ENCODE measurements at places on chromosomes 5 and 9. TPM values are rescaled to one million over a fixed set of nuclear protein-coding genes. Genes with fewer than 3 reads are reported as not detected.
A peak's percentile ranks its signal among the peaks of the same experiment; 100 is the strongest.

Gene CDX1
- polyA plus RNA-seq, result 0.45 TPM

Gene PCDHB4
- 1.9 TPM for polyA plus RNA-seq

- DNase-seq, result no peak
These were observed 26.4 kb downstream of the ARHGAP26 start for GRCh38 chr5:142796492-142797109.

- no peak for DNase-seq
These were observed 10.1 kb downstream of the IGFBPL1 start for GRCh38 chr9:38414040-38414723.

Gene SPATA31C1
- polyA plus RNA-seq, result 0.58 TPM

DNA sequence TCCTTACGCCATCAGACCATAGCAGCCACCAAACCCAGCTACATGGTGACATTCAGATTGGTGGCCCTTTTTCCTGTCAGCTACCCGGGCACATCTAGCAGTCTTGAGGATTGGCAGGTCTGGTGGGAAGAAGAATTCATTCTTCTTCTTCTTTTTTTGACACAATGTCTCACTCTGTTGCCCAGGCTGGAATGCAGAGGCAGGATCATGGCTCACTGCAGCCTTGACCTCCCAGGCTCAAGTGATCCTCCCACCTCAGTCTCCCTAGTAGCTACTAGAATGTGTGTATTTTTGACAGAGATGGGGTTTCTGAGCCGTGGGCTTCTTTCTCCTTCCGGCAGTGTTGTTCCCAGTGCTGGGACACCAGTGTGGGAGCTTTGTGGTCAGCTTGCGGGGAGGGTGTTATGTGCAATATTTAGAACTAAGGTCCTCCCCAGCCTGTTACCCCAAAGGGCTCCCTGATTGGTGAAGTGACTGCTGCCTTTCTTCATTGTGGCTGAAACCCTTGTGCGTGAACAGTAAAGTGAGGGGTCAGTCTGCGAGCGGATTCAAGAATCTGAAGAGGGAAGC is 3.4 kb downstream of the NTMT1 start:
- no peak for DNase-seq

GRCh38 chr5:137440795-137441194 is 58.3 kb downstream of the SPOCK1 start:
- no peak for DNase-seq

DNA sequence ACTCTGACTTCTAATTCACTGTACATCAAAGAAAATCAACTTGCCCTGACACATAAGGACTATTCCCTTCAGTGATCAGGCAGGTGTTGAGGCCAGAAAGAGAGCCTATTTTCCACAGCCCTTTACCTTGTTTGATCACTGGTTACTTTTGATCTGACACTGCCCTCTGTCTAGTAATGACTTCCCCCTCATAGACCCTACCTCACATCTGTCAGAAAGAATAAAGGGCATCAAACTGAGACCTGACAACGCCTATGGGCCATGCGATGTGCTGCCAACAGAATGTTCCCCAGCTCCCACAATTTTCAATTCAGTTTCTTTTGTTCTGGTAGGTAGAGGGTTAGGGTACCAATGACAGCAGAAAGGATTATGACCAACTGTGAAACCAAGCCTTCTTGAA is 47.7 kb downstream of the FBXL17 start:
- DNase-seq, result no peak

- DNase-seq, result no peak
These were observed 179.7 kb upstream of the DAB2 start for GRCh38 chr5:39604491-39604890.

Gene KIAA0825
- 5.2 TPM for polyA plus RNA-seq

- no peak for DNase-seq
These were observed 27.1 kb downstream of the NKD2 start for GRCh38 chr5:1035421-1036405.

Gene POLR1E
- 25.8 TPM for polyA plus RNA-seq

Gene CCDC187
- polyA plus RNA-seq, result 2.2 TPM

GRCh38 chr5:57676222-57677098 is 193.8 kb upstream of the ACTBL2 start:
- peak; percentile 51 for DNase-seq

Gene NEURL1B
- polyA plus RNA-seq, result 14.8 TPM

DNA sequence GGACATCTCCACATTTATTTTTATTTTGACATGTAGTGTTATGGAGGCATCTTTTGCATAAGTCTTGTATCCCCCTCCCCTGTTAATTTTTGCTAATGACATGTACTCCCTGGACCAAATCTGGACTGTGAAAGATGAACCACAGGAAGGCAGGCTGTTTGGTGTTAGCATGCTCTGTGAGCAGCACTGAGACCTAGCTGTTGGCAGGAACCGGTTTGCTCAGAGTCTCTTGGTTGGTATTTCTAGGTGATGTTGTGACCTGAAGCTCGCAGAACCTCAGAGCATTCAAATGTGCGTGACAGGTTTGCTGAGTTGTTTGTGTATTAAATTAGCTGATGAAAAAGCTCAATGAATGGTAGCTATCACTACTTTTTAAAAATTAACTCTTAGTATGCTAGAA is 53.6 kb upstream of the PHF2 start:
- DNase-seq, result no peak

DNA sequence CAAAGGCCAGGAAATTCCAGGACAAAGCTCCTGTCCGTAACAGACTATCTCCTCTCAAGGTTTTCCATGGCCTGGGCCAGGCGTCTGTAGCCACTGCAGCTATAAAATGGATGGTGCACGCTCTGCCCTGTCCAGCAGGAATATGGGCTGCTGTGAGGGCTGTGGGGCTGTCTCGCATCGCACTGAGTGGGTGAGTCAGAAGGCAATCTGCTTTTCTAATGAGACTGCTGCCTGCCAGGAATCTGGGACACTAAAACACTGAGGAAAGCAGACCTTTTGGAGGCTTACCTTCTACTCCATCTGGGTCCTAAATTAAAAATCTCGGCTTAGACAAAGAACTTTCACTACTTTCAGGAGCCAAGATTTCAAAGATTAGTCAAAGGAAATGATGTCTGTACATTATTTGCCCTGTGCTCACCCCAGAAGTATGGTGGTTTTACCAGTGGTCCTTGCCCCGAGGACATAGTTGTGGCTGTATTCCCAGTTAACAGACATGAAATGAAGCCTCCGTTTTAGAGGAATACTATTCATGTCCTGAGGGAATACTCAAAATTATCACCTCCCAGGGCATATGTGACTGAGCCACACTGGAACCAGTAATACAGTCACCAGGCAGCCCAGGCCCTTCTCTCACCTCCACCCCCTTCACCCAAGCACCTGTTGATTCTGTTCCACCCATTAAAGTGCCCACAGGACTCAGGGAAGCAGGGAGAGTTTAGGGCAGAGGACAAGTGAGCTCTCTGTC is 56.4 kb downstream of the PFDN1 start:
- no peak for DNase-seq

DNA sequence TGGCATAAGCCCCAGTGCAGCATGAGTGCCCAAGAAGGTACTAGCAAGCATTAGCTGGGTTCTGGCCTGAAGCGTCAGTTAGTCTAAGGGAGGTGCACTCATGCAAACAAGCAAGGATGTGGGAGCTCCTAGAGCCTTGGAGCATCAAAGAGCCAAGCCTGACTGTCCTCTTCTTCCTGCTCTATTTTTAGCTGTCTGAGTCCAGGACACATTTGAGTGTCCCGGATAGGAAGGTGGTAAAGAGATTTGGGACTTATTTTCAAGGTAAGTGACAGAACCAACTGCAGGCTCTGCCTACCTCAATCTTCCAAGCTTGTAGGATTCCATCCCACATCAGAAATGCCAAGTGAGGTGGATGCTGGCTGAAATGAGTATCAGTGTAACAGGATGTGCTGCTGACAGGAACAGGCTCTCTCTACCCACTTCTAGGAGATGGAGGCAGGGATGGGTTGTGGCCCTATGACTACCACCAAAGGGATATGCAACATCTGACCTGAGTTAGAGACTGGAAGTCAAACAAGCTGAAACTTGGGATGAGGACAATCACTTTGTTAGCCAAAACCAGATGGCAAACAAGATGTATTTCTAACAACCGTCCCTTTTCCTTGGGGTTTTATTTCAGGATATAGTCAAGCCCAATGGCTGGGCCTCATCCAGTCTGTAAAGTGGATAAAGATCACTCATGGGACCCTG is 15.1 kb downstream of the MACROH2A1 start:
- no peak for DNase-seq

Gene LURAP1L
- 18.8 TPM for polyA plus RNA-seq

- DNase-seq, result no peak
These were observed 777 bp downstream of the ENDOG start for GRCh38 chr9:128818839-128819715.

Gene PCDHB16
- 8.1 TPM for polyA plus RNA-seq

DNA sequence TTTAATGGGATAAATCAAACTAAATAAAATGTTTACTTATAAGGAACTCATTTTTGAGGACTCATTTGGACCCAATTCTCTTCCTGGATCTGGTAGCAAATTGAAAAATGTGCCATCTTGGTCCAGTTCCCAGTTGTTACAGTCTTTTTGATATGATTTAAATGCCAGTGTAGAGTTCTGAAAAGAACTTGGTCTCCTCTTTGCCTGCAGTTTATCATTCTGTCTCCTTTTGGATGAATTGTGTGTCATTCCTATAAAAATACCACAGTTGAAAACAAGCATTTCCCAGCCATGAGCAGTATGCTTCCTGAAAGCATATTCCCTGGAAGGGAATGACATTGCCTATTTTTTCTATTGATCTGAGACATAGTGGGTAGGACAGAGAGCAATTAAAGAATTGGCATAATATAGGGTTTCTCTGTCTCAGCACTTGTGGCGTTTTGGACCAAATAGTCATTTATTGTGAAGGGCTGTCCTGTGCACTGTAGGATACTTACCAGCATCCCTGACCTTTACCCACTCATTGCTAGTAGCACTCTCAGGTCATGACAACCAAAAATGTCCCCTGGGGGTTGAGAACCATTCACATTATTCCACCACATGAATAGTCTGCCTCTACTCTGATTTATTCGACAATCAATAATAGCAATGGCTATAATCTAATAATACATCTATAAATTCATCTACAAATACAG is 181.8 kb downstream of the NXNL2 start:
- DNase-seq, result no peak

GRCh38 chr9:107180206-107180605 is 102.9 kb upstream of the RAD23B start:
- DNase-seq, result no peak

DNA sequence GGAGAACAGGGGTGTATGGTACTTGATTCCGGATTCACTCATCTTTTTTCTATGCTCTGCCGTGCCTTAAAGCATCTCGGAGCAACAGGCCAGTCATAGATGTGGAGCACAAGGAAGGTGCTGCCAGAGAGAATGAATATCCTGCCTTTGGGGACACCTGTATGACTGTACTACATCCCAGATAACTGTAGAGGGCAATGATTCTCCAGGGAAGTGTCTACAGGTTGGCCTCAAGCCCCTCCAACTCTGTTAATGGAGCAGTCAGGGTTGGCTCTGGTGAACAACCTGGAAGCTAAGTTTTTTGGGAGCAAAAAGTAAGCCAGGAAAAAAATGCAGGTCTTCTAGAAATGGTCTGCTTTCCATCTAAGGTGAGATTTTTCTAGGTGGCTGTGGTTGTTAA is 71.0 kb downstream of the NREP start:
- DNase-seq, result no peak

GRCh38 chr5:77390795-77391194 is 101.3 kb downstream of the WDR41 start:
- no peak for DNase-seq

DNA sequence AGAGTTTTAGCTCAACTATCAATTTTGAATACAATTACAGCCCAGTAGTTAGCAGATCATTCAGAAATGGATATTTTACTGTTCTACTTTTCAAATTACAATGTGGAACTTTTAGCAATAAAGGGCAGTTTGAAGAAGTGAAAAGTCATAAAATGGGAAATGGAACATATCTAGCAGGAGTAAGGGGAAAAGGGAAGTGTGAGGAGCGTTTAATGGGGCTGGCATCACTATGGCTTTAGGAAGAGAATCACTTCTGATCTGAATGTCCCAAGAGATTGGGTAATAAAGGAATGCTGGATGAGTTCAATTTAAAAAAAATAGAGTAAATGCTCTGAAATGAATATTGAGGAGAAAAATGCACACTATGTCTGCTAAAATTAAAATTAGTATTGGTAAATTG is 77.4 kb downstream of the ATPSCKMT start:
- no peak for DNase-seq

GRCh38 chr5:64789457-64789856 is 20.7 kb downstream of the CWC27 start:
- no peak for DNase-seq

GRCh38 chr5:880816-881550 is 11.6 kb downstream of the BRD9 start:
- no peak for DNase-seq

Gene PHYHD1
- 63.9 TPM for polyA plus RNA-seq

GRCh38 chr9:3855929-3856328 is 330.1 kb upstream of the RFX3 start:
- no peak for DNase-seq

- no peak for DNase-seq
These were observed 32.1 kb upstream of the CLINT1 start for GRCh38 chr5:157890836-157891597.

DNA sequence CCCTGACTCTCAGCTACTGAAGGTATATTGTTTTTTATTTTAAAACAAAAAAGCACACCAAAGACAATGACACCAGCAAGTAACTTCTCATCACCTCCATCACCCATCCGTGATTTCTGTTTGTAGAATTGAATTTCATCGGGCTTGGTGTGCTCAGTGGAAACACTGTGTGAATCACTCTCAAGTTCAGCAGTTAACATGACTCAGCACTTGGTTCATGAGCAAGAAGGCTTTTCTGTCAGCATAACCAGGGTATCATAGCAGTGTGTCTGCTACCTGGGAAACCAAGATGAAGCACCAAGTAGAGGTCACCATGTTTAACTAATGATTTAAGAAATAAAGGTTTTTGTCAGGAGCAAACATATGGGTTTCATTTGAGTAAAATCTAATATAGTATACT is 123.7 kb downstream of the INSYN2B start:
- DNase-seq, result no peak

DNA sequence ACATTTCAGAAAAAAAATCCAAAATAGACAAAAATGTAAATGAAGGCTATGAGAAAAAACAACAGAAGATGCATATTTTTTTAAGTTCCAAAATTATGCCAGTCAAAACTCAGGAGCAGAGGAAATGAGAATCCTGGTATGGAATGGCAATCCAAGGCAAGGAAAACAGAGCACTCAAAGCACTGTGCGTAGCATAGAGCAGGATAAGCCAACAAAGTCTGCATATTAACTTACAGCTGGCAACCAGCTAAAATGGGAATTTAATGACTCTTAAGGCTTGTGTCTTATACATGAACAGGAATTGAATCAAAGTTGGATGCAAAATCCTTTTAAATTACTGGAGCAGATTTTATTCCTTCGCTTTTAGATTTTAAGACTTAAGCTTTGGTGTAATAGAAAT is 203.5 kb upstream of the DAPK1 start:
- DNase-seq, result no peak

- no peak for DNase-seq
These were observed 51.1 kb downstream of the P4HA2 start for GRCh38 chr5:132176521-132176945.
